NCI-H460 (cell line): ENCODE measurements at places on chromosomes 11 and 22.

GRCh38 chr11:120284272-120284671 is 40.8 kb upstream of the TLCD5 start:
- no peak for DNase-seq

DNA sequence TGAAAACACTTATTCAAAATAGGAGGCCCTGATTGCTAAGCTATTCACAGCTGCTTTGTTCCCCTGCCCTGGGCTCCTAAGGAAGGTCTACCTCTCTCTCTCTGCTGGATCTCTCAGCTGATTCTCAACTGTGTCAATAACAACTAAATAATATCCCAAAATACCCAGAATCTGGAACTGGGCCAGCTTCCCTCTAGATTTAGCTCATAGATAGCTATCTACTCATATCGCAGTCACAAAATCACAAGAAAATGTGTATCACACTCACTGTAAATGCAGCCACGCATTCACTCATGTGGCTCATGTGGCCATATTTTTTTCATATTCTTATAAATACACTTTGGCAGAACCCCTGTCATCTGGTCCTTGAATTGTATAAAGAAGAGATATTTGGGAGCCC is 555.1 kb downstream of the OPCML start:
- no peak for DNase-seq

- DNase-seq = no peak
Measured at GRCh38 chr11:121696177-121696871, 243.6 kb upstream of the SORL1-AS1 start.

- no peak for DNase-seq
Measured at GRCh38 chr11:94885133-94885532, 88.2 kb downstream of the CWC15 start.

DNA sequence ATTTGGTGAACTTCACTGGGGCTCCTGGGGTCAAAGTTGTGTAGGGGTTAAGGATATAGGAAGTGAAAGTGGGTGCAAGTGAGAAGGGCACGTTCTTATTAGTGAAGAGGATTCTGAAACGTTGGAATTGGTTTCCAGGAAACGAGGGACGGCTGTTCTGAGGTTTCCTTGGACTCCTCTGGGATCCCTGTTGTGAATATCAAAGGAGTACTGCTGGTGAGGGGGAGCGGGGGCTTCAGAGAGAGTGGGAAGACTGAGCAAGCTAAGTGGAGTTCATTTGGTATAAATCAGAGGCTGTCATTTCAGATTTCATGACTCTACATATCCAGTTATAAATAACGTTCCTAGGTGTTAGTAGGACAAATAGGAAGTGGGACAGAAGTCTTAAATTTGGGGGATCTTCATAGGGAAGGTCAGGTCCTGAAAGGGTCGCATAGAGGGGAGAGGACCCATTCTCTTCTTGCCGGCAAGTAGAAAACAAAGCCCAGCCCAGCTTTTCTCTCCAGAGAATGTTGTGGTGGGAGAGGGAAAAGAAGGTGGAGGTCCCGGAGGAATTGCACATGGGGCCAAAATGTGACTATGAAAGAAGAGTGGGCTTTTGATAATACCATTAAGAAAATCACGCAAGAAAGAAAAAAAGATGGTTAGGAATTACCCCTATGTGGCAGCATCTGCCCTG is 1.1 kb upstream of the NELL1 start:
- no peak for DNase-seq
